ENCODE measurements at places on chromosomes 11 and 22.

- no peak for DNase-seq
These were observed 171.5 kb upstream of the SYT13 start for GRCh38 chr11:45457649-45458048.

DNA sequence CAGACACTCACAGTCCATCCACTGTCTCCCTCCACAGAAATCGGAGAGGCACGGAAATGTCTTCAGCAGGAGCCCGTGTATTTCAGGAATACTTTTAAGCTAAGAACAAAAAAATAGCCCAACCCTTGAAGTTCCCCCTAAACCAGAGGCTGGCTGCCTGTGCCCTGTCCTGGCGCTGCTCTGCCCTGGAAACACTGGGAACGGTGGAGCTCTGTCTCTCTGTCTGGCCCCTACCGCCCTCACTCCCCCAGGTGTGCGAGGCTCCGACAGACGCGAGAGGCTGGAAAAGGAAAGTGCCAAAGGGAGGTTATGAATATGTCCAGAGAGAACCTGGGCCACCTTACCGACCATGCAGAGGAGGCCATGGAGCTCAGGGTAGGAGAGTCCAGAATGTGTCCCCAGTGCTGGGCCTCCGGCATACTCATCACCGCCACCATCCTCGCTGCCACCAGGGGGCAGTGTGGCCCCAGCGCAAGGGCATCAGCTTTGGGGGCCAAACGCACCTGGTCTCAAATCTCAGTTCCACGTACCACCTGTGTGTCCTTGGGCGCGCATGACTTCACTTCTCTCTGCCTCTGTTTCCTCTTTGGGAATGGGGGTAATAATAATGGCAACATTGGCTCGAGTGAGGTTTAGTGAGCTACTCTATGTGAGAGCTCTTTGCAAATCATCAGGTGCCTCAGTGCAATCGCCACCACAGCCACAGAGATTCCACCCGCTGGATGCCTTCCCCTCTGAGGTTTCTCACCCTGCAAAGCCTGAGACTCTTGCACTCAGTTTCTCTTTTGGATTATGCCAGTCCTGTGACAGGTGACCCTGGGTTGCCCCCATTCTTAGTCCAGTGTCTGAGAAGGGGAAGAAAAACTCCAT lies 10.4 kb upstream of the SLCO2B1 start:
- DNase-seq: no peak

DNA sequence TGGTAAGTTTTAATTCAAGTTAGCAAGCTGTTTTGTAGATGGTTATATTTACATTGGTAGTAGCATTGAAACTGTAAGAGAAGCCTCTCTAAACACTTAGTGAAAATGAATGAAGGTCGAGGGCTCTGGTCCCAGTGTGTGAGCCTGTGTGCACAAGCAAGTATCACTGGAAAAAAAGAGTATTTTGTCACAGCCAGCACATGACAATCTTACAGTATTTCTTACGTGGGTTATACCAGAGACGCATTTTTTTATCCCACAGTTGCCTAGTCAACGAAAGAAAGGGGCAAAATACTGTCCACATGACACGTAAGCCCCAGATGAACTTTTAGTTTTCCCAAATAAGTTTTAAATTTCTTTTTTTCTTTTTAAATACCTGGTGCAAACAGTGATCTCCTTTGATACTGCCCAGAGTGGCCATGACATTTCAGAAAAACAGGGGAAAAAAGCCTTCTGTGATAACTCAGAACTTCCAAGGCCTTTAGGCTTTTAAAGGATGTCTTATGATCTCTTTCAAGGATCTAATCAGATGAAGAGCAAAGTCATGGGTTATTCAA lies 23.5 kb downstream of the RAB38 start:
- no peak for DNase-seq

- DNase-seq: no peak
These were observed 4.3 kb downstream of the DNAL4 start for GRCh38 chr22:38789606-38790005.

DNA sequence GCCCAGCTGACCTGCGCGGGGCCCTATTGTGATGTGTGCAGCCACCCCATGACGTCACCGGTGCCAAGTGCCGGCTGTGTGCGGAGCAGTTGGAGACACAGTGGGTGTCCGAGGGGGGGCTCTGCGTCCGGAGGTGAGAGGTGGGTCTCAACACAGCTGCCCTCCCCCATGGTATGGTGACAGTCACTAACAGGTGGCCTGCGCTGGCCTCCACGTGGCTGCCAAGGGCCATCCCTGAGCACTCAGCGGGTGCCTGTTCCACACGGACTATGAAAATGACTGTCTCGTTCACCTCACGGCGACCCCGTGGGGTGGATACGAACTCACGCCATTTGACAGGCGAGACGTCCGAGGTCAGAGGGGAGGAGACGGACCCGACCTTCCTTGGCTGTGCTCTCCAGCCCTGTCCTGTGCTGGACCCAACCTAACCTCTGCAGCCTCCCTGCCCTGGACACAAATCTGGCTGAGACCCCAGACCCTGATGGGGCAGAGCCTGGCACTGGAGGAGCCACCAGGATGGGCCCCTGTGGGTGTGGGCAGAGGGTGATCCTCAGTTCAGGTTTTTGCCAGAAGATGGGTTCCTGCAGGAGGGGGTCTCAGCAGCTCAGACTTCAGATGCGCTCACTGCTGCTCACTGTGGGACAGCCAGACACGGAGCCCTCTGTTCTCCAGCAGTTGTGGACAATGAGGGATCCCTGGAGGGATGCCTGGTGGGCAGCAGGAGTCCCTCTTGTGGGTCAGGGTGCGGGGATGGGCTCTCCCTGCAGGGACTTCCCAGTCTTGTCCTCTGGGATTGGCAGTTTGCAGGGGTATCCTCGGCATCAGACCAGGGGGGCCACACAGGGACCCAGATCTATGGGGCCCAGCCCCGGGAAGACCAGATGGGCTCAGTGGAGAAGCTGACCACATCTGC lies 6.3 kb downstream of the HRAS start:
- DNase-seq: peak; percentile 61

DNA sequence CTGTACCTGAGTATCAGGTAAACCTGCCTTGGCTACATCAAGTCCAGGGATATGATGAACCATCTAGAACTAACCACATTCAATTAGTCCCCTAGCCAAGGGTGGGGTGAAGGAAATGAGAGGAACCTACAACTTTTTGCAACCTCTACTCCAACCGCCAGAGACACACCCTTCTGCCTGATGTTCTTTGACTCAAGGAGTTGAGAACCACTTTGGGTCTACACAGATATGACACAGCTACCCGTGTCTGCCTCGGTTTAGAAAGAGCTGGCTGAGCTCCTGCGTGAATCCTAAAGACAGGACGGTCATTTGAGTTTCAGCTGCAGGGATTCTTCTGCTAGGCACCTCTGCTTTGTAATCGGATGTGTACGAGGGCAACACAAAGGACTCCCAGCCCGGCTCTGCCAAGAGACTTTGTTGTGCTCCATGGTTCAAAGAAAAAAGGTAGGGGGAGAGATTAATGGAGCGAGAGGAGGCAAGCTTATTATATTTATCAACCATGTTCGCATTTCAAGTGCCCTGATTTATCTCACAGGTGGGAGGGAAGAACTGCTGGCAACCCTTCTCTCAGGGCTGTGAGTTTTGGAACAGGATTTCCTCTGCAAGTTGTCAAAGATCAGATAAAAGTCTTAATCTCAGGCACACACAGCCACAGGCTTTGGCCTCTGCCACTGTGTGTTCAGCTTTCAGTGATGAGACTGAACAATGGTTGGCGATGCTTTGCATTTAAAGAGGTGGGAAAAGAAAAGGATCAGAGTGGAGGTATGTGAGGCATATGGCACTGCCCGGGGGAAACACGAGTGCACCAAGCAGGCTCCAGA lies 35.1 kb downstream of the FLI1 start:
- DNase-seq: no peak

DNA sequence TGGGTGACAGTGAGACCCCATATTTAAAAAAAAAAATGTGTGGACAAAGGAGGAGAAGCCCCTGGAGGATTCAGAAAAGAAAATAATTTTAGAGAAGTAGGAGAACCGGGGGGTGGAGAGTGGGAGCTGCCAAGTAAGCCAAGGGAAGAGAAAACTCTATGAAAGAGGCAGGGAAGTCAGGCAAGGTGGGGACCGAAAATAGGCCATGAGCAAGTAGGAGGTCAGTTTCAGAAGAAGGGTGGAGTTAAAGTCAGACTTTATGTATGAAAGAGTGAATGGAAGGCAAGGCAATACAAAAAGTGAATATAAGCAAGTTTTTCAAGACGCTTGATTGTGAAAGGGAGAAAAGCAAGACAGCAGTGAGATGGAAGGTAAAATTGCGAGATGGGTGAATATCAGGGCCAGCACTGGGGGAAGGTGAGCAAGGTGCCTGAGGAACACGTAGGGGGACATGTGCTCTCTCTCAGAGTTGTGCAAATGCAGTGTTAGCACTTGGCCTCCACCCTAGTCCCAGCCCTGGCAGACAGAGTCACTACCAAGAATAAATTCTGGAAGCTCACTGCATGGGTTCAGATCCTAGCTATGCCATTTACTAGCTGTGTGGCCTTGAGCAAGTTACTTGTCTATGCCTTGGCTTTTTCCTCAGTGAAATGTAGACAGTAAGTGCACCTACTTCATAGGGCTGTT lies 6.7 kb downstream of the XRRA1 start:
- no peak for DNase-seq

DNA sequence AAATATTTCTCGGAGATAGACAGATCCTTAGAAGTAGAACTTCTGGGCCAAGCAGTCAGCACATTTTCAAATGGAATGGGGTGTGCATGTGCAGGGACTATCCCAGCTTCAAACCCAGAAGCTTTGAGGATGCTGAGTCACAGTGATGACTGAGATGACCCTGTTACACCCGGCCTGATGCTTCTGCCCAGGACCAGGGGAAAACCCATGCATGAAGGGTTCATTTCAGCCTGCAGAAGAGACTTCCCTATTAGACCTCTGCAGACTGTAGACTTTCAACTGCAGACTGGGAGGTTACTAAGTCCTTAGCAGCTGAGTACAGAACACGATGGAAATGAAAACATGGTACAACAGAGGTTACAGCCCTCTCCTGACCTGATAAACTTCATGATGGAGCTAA lies 3.6 kb upstream of the OR2AT4 start:
- no peak for DNase-seq

- no peak for DNase-seq
These were observed 17.7 kb downstream of the HTR3A start for GRCh38 chr11:113992459-113993110.

DNA sequence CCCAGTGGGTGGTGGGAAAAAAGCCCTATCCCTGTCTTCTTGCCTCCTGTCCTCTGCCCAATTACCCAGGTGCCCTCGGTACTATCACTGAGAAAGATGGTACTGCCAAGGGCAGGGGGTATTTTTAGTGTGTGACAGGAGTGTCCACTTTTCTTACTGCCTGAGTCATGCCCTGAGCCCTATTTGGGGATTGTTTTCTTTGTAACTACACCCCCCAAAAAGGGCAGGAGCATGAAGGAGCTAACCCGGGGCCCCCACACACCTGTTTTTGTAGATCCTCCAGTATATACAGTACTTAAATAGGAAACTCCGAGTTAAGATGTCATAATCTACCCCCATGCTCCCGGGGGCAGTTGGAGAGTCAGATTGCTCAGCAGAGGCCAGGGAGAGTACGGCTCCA lies 3.8 kb downstream of the SMTNL1 start:
- no peak for DNase-seq

DNA sequence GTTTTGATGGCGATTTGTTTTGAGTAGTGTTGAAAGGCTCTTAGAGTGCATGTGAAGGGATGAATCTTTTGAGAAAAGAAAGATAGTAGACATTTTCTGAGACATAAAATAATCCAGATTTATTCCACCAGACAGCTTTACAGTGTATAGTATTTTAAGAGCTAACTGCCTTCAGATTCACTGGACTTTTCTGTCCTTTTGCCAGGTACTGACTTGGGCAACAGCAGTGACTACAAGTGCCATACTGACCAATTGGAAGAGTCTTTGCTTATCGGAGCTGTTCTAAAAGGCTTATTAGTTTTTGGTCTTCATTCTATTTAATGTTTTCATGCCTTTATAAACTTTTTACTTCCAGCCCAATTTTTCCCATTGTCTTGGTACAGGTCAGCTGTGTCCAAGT lies 32.5 kb downstream of the RTN3 start:
- no peak for DNase-seq

DNA sequence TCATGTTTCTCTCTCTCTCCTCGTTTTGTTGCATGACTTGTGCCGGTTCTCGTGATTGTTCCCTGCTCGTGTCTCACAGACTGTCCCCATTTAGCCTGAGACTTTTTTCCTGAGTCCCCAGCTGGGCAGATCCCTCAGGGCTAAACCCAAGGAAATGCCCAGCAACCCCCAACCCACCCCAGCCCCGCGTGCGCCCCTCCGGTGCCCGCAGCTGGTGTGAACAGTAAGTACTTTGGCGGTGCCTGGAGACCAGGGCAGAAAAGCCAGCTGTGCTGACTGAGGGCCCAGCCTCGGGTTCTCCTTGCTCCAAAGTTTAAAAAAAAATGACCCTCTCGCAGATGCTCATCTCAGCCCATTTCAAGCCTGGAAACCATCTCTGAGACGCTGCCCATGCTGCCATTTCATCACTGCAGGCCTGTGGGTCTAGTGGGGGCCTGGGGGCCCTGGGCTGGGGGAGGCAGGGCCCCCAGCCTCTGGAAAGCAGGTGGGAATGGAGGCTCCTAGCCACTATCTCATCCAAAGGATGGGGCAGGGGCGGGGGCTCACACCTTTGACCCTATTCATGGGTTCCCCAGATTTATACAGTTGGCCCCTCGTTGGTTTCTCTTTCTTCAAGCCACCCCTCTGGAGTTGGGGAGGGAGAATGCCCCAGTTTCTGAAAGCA lies 41.8 kb downstream of the KCNC1 start:
- DNase-seq: no peak
